ENCODE measurements at places on chromosomes 7 and 10. TPM values are rescaled to one million over a fixed set of nuclear protein-coding genes. Genes with fewer than 3 reads are reported as not detected.

SPDYE11 gene
- polyA plus RNA-seq, result not detected

CUTC gene
- polyA plus RNA-seq, result 33.6 TPM

OR2A42 gene
- polyA plus RNA-seq, result not detected

NEUROG3 gene
- not detected for polyA plus RNA-seq

NPY4R2 gene
- 0.08 TPM for polyA plus RNA-seq

SPDYE1 gene
- not detected for polyA plus RNA-seq

GJD4 gene
- not detected for polyA plus RNA-seq

HYAL4 gene
- not detected for polyA plus RNA-seq

C7orf33 gene
- polyA plus RNA-seq, result not detected

HOXA4 gene
- 4.4 TPM for polyA plus RNA-seq

EN2 gene
- 0.03 TPM for polyA plus RNA-seq

MOGAT3 gene
- polyA plus RNA-seq, result not detected

LIPN gene
- not detected for polyA plus RNA-seq

CYP2C19 gene
- 0.31 TPM for polyA plus RNA-seq

KBTBD2 gene
- polyA plus RNA-seq, result 11.8 TPM

TRIM73 gene
- 11.7 TPM for polyA plus RNA-seq

ACTL6B gene
- 1.2 TPM for polyA plus RNA-seq

VWA2 gene
- polyA plus RNA-seq, result 6.2 TPM

LRMDA gene
- 30.2 TPM for polyA plus RNA-seq

WDR91 gene
- polyA plus RNA-seq, result 6.6 TPM

TAS2R16 gene
- not detected for polyA plus RNA-seq

KCNMA1 gene
- 0.92 TPM for polyA plus RNA-seq

FAM25C gene
- not detected for polyA plus RNA-seq

OR6V1 gene
- not detected for polyA plus RNA-seq

RADIL gene
- polyA plus RNA-seq, result 1.2 TPM

NPFFR1 gene
- not detected for polyA plus RNA-seq

PARP12 gene
- 20.8 TPM for polyA plus RNA-seq

DNAH11 gene
- polyA plus RNA-seq, result 0.15 TPM

PLAC9 gene
- polyA plus RNA-seq, result 28.3 TPM

ZKSCAN1 gene
- 9.5 TPM for polyA plus RNA-seq

TDRD1 gene
- 0.05 TPM for polyA plus RNA-seq
